ENCODE measurements at places on chromosomes 5 and 9.

DNA sequence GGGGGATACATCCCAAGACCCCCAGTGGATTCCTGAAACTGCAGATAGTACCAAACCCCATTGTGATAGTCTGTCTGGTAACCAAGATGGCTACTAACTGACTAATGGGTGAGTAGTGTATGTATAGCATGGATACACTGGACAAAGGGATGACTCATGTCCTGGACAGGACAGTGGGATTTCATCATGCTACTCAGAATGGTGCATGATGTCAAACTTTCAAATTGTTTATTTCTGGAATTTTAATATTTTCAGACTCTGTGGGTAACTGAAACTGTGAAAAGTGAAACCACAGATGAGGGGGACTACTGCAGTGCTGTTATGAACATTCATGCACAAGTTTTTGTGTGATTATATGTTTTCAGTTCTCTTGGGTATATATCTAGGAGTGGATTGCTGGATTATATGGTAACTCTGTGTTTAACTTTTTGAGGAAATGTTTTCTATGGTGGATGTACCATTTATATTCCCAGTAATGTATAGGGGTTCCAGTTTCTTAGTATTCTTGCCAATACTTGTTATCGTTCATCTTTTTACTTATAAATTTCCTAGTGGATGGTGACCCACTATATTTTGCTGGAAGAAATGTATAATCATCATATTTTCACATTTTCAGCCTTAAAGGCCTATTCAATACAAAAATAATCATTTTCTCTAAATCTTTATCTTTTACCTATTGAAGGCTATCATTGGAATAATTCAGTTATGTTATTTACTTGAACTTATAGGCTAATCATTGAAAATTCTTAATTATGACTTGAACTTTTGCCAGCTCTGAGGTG lies 140.9 kb downstream of the NR3C1 start:
- peak; percentile 97 for DNase-seq

DNA sequence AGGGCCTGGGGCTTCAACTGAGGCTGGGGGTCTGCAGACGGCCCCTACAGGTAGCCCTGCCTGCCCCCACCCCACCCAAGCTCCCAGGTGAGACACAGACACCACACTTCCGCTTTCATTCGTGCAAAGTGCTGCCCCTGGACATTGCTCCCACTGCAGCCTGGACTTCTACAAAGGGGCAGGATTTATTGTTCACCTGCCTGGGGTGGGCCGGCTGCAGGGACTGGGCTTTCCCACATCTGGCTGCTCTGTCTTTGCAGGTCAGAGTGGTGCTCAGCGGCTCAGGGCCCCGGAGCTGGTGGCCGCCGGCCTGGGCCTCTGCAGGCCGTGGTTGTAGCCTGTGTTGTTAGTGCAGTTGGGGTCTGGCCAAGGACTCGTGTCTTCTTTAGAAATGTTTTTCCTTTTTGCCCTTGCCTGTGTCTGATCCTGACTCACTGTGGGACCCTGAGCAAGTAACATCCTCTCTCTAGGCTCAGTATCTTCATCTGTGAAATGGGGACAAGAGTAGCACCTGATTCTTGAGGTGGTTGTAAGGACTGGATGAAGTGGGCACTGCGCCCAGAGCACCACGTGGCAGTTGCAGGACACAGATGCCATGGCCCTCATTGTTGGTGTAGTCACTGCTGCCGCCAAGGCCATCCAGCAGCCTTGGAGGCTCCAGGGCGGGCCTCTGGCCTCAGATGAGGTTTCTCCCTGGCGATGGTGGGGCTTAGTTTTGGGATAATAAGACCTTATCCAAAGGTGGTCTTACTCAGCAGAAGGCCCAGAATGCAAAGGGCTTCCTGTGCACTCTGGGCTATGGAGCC lies 143.9 kb downstream of the CACNA1B start:
- no peak for DNase-seq

DNA sequence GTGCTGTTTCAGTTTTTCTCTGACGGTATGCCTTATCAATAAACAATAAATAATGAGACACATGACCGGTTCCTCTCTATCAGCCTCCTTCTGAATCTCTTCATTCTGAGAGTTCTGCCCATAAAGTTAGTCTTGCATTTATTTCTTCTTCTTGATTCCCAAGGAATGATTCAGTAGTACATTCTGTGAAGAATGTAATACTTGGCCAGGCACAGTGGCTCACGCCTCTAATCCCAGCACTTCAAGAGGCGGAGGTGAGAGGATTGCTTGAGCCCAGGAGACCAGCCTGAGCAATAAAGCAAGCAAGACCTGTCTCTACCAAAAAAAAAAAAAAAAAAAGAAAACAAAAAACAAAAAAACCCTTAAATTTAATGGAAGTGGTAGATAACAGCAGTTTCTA lies 53.9 kb downstream of the PAM start:
- DNase-seq = peak; percentile 77

DNA sequence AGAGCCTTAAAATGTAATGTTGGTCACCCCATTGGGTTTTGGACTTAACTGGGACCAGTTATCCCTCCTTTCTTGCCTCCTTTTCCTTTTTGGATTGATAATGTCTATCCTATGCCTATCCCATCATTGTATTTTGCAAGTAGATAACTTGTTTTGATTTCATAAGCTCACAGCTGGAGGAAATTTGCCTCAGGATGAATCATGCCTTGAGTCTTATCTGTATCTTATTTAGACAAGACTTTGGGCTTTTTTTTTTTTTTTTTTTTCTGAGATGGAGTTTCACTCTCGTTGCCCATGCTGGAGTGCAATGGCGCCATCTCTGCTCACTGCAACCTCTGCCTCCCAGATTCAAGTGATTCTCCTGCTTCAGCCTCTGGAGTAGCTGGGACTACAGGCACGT lies 443.3 kb downstream of the DNAH5 start:
- DNase-seq = no peak

All from iris pigment epithelial cell (primary cell).